Stimulated activated CD4-positive, alpha-beta T cell treated with anti-CD3 and anti-CD28 coated beads, Interleukin-15, amount 100 ng/mL, for 48 hours (primary cell): ENCODE measurements at places on chromosomes 13 and 19.

DNA sequence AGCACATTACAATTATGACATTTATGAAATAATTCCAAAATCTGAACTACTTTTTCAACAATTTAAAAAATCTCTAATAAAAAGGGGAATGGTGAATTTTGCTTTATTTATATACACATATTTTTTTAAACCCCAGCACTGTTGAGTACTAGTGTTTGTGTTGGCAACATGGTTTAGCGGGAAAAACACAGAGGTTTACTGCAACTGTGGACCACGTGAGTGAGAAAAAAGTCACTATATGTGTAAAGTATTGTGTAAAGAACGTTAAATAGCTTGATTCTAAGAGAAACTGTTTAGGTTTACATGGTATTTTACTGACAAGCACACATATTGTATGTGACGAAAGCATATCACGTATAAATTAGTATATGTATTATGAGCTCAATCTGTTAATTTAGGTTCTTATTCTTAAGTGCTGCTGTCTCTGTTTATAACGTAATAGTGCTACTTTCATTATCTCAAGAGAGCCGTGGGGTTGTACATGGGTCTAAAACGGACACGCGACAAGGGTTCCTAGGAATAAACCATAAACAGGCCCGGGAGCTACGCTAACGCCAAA is 617 bp downstream of the SKA3 start:
- DNase-seq, result no peak

DNA sequence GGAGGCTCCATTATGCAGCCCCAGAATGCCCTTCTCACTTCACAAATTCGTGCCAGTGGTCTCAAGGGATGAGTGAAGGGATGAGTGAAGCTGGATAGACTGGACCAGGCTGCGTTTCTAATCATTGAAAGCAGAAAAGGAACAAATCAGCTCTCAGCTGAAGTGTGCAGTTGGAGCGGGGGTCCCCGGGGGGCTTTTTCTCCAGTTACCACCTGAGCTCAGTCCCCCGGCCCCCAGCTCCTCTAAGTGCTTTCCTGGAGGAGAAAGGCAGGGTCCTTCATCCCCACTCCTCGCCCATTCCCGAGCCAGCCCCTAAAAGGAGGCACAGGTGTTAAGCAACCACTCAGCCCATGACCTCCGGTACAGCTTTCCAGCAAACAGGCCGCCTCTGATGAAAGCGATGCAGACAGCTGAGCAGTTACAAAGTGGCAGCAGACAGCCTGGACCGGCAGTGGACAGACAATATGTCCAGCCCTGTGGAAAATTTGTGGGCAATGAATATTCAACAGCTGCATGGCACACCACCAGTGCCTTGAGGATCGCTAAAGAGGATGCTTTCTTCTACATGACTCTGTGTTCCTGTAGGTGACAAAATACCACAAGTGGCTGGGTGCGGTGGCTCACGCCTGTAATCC is 110.7 kb upstream of the UBL3 start:
- no peak for DNase-seq

DNA sequence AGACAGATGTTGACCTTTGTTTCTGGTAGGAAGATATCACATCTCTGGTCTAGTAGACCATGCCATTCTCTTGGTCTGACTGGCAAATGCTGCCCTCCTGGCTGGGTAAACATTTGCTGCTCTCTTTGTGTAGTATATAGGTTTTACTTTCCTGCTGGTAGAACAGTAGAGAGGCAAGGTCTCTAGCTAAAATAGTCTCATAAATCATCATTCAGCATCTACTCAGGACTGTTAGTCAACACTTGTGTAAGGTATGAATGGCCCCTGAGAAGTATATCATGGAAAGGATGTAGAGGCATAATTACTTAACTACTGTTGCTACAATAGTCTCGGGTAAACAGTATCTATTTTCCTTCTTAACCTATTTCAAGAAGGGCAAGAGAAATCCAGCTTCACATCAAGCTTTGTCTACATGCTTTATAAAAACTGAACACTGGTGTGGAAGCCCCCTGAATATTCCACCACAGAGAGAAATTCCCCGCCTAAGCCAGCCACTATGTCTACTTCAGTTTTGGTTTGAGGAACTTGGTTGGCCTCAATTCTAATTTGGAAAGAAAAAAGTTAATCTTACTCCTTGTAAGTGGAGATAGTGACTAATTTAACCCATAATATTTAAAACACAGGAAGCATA is 18.4 kb upstream of the MYCBP2 start:
- no peak for DNase-seq

GRCh38 chr13:46624353-46624752 is 71.4 kb downstream of the LRCH1 start:
- no peak for DNase-seq

GRCh38 chr13:46053162-46054012 is 841 bp upstream of the ZC3H13 start:
- no peak for DNase-seq
